Endodermal cell (in vitro differentiated cells): ENCODE measurements at places on chromosomes 2 and 18. TPM values are rescaled to one million over a fixed set of nuclear protein-coding genes. Genes with fewer than 3 reads are reported as not detected.

HOXD3 gene
- not detected in 2 replicates for total RNA-seq

IL1A gene
- 1.0 to 9.6 TPM (median 1.6 TPM) in 3 replicates for total RNA-seq

IL1B gene
- total RNA-seq = not detected in 3 replicates

PRKAG3 gene
- total RNA-seq = not detected in 2 replicates

CENPA gene
- total RNA-seq = 21.5 and 23.1 TPM in 2 replicates

IL36A gene
- total RNA-seq = not detected in 2 replicates

CFC1 gene
- 0.93 to 1.4 TPM in 2 of 3 replicates, not detected in the other for total RNA-seq

KDSR gene
- 41.1 to 51.0 TPM (median 47.1 TPM) in 3 replicates for total RNA-seq

SOX11 gene
- 29.6 to 50.6 TPM (median 48.9 TPM) in 3 replicates for total RNA-seq

SERPINB12 gene
- not detected in 3 replicates for total RNA-seq

AQP12B gene
- total RNA-seq = 0.23 TPM in 1 of 3 replicates, not detected in the others

GAREM1 gene
- 6.3 to 9.4 TPM (median 9.0 TPM) in 3 replicates for total RNA-seq

DSG3 gene
- total RNA-seq = not detected in 2 replicates

STAM2 gene
- 18.4 to 32.7 TPM (median 30.9 TPM) in 3 replicates for total RNA-seq

CABYR gene
- total RNA-seq = 11.0 and 11.1 TPM in 2 replicates

DSG4 gene
- total RNA-seq = not detected in 2 replicates

PPP1R1C gene
- total RNA-seq = 6.1 and 8.1 TPM in 2 replicates
